ENCODE measurements at places on chromosomes 11 and 22. TPM values are rescaled to one million over a fixed set of nuclear protein-coding genes. Genes with fewer than 3 reads are reported as not detected.

Gene WNT11
- not detected for total RNA-seq

Gene PGA5
- not detected for total RNA-seq

Gene SMTNL1
- not detected for total RNA-seq

Gene TH
- not detected for total RNA-seq

Gene HTR3A
- not detected for total RNA-seq

Gene TPH1
- total RNA-seq = under 0.01 TPM

Gene LRRC32
- 79.8 TPM for total RNA-seq

Gene SPON1
- total RNA-seq = 0.06 TPM

Gene SHANK3
- 37.3 TPM for total RNA-seq

Gene NUP98
- 124 TPM for total RNA-seq

Gene NPTXR
- 0.16 TPM for total RNA-seq

Gene OR8G1
- not detected for total RNA-seq

Gene P2RY6
- total RNA-seq = not detected
